Osteoblast (primary cell): ENCODE measurements at places on chromosomes 12 and 14.

DNA sequence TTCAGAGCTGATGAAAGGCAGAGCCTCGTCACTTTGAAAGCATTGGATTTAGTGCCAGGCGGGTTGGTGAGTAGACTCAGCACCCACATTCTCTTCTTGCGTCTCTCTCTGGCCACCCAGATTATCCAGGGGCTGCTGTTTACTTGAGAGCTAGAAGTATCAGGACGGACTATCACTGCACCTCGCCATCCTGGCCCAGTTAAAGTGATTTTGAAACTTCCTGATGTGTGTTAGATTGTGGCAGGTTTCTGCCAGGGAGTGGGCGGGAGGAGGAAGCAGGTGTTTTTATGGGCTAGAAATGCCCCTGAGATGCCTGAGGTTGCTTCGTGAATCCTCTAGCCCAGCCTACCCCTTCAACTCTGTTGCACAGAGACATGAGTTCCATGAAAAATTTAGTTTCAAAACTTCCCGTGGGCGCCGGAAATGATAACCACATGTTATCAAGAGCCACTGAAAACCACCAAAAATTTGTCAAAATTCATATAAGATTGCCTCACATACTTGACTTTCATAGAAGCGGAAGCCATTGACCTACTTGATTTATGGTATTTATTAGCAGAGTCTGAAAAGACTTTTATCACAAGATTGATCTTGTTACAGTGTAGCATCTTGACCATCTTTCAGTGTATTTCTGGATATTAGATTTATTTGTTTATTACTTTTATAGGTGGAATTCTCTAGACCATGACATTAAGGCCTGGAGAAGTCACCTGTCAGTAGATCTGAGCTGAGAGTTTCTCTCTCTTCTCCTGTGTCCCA is 466.0 kb downstream of the RAD51B start:
- no peak for DNase-seq

DNA sequence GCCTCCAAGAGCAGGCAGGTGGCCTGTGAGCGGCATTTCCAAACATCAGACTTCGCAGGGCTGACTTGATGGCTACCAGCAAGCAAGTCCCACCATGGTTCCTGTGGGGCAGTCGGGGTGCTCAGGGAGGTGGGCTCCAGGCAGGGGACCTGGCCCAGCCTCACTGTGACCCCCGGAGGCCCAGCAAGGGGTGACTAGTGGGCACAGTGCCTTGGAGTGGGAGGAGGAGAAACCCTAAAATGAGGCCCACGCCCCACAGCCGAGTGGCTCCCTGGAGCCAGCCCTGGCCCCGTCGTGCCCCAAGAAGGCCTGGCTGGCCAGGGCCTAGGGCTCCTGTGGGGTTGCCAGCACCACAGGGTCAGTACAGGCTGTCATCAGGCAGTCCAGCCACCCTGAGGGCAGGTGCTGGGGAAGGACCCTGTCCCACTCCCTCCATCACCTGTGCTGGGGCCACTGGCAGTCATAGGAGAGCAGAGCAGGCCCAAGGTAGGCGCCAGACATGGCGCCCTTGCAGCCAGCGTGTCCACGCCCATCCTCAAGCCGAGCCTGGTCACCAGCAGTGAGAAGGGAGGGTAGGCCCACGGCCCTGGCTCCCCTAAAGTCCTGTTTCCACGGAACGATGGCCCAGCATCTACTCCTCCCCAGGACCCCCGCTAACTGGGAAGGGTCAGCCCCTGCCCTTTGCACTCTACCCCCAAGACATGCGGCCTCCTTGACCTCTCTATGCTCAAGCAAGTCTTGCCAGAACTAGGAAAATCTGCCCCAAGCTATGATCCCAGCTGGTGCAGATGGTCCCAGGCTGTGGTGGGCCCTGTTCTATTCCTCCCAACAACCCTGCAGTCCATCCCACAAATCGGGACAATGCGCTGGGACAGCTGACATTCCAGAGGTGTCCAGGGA is 144.2 kb upstream of the C14orf180 start:
- peak; percentile 87 for DNase-seq

- peak; percentile 18 for DNase-seq
These were observed 33.0 kb upstream of the SSTR1 start for GRCh38 chr14:38174711-38175110.

DNA sequence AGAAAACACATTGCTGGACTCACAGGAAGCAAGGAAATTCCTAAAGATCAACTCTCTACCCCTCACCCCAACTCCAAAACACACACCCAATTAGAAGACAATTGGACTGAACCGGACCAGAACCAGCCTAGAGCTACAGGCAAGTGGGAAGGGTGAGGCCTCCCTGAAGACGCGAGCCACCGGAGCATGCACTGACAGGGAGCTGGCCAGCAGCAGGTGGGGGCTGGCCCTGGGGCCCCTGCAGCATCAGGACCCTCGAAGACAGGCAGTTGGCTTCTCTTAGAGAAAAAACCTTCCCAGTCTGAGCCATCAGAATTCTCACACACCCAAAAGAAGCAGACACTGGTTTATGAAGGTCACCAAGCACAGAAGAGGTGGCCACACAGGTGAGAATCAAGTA is 209.5 kb upstream of the DIO3 start:
- DNase-seq = no peak

GRCh38 chr12:2675776-2676175 is 119.0 kb upstream of the FKBP4 start:
- DNase-seq = no peak
